ENCODE measurements at places on chromosomes 3 and 15. TPM values are rescaled to one million over a fixed set of nuclear protein-coding genes. Genes with fewer than 3 reads are reported as not detected.

Gene FAH
- polyA plus RNA-seq: 36.1 TPM

Gene KCNMB2
- polyA plus RNA-seq: not detected

Gene AADACL2
- polyA plus RNA-seq: not detected

Gene ITIH1
- polyA plus RNA-seq: not detected

- peaks cover 8% of the 10 kb centered on the region for H3K4me1 ChIP-seq
- no peak overlapping the region for H3K4me3 ChIP-seq
- DNase-seq: no peak
- H3K36me3 ChIP-seq: no peaks in the 10 kb centered on the region
- H3K27ac ChIP-seq: no peak overlapping the region
- H3K27me3 ChIP-seq: no peaks in the 10 kb centered on the region
These were observed 3.5 kb upstream of the TBC1D5 start for GRCh38 chr3:17745894-17746293.

GRCh38 chr3:43207628-43208085 is 78.7 kb upstream of the SNRK start:
- DNase-seq: no peak
- H3K27ac ChIP-seq: no peak overlapping the region
- no peaks in the 10 kb centered on the region for H3K36me3 ChIP-seq
- no peaks in the 10 kb centered on the region for H3K27me3 ChIP-seq
- peaks cover 5% of the 10 kb centered on the region for H3K4me1 ChIP-seq

- no peak for DNase-seq
- no peak overlapping the region for H3K4me3 ChIP-seq
- H3K4me1 ChIP-seq: peaks cover 21% of the 10 kb centered on the region
- peaks cover 22% of the 10 kb centered on the region for H3K36me3 ChIP-seq
These were observed 13.6 kb upstream of the ULK3 start for GRCh38 chr15:74856537-74856936.

GRCh38 chr3:44208086-44208485 is 33.6 kb upstream of the TOPAZ1 start:
- no peak overlapping the region for H3K4me3 ChIP-seq
- no peak overlapping the region for H3K27ac ChIP-seq
- no peaks in the 10 kb centered on the region for H3K27me3 ChIP-seq
- DNase-seq: no peak
- H3K36me3 ChIP-seq: no peaks in the 10 kb centered on the region
- peaks cover 20% of the 10 kb centered on the region for H3K4me1 ChIP-seq

Measured in keratinocyte (primary cell).